D341Med (cell line): ENCODE measurements at places on chromosomes 11 and 22.

DNA sequence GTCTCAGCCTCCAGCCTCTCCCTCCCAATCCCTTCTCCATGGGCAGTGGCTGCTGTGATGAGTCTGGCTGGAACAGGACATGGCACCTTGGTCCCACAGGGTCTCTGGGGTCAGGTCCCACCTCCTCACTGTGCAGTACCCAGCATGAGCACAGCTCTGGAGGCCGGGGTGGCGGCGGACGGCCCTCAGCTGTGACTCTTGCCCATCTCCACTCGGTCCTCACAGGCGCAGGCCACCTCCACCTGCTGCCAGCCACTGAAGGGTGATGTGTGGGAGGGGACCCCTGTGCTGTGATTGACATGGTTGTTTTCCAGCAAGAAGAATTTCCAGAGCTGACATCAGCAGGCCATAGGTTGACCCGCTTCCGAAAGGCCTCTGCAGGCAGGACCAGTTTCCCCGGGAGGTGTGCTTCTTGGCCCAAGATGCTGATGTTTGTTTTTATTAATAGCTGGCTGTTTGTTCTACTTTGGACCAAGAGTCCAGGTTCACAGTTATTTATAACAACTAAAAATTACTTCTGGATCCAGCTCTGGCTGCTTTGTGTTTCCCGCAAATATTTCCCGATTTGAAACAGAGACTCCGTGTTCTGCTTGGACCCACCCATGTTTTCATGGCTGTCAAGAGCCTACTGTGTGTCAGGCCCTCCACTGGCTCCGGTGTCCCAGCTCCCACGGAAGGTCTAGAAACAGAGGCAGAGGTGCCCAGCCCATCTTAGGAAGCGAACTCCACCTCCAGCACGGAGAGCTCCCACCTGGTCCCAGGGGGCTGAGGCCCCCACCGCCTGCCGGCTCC lies 45.7 kb downstream of the SCUBE1 start:
- no peak for DNase-seq

- DNase-seq, result no peak
Observed at GRCh38 chr22:42863349-42863961, 6.4 kb upstream of the ARFGAP3 start.

DNA sequence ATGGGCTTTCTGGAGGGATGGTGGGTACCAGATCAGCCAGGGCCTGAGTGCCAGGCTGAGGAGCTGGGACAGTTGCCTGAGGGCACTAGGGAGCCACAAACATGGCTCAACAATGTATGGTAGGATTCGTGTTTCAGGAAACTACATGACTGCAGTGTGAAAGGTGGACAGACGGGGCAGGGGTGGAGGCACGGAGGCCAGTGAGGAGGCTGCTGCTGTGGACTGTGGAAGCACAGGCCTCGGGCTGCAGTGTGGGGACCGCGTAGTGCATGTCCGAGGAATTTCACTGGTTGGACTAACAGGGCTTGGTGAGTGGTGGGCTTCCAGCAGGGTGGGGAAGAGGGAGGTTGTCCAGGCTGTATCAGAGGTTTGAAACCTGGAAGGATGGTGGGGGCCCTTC lies 7.8 kb downstream of the P2RY2 start:
- DNase-seq, result no peak

GRCh38 chr11:45585205-45585604 lies 80.2 kb downstream of the CHST1 start:
- no peak for DNase-seq

- no peak for DNase-seq
Observed at GRCh38 chr11:66885950-66886440, 29.1 kb downstream of the LRFN4 start.

DNA sequence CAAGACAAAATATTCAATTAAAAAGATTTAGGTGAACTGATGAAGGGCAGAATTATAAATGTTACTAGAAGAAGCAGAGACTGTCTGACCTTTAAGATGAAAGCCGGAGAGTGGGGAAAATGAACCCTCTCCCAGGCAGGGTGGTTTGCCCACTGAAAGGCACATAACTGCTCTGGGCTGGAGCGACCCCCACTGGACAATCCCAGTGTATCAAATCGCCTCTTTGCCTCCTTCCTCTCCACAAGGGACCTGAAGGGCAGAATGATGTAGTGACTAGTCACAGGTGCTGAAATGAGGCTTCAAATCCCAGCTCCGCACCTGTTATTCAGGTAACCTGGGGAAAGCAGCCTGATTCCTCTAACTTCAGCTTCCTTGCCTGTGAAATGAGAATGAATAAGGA lies 69.0 kb downstream of the EFCAB6 start:
- DNase-seq, result no peak

GRCh38 chr11:38019072-38019775 lies 1421.2 kb upstream of the RAG2 start:
- no peak for DNase-seq

- no peak for DNase-seq
Observed at GRCh38 chr22:31056986-31057599, 24.0 kb upstream of the SMTN start.

DNA sequence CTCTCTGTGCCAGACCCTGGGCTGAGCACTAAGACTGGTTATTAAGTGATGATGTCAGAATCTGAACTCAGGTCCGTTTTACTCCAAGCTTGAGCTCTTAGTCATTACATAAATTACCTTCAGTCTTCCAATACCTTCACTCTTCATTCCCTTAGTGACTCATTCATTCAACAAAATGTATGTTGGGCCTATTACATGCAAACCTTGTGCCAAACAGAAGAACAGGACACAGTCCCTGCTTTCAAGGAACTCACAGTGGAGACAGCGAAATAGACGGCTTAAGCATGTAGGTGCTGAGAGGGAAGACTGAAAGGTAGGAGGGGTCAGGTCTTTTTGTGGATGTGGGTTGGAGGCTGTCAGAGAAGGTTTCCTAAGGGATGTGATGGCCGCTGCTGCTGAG lies 3.3 kb downstream of the KCTD14 start:
- DNase-seq, result no peak

DNA sequence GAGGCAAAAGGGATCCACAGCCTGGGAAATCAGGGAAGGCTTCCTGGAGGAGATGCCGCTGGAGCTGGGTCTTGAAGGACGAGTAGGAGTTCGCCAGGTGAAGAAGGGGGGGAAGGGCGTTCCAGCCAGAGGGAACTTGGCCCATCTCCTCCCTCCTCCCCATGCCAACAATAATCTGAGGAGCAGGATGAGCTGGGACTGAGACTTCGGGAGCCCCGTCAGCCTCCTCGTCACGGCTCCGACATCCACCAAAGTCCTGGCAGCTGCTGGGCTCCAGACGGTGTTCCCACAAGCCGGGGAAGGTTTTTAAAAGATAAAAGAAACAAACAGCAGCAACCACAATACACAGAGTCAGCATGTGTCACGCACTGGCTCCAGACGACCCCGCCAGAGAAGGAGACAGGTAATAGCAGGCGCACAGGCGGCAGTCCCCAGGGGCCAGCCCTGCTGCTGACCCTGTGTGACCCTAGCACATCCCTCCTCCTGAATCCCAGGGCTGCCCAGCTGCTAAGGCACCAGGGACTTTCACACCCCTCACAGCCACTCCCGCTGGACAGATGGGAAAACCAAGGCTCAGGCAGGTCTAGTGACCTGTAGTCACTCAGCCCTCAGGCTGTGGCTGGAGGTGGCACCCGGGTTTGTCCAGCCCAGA lies 37.3 kb downstream of the NUP50 start:
- DNase-seq, result no peak

GRCh38 chr22:49239264-49240015 lies 588.2 kb downstream of the BRD1 start:
- DNase-seq, result peak; percentile 8

DNA sequence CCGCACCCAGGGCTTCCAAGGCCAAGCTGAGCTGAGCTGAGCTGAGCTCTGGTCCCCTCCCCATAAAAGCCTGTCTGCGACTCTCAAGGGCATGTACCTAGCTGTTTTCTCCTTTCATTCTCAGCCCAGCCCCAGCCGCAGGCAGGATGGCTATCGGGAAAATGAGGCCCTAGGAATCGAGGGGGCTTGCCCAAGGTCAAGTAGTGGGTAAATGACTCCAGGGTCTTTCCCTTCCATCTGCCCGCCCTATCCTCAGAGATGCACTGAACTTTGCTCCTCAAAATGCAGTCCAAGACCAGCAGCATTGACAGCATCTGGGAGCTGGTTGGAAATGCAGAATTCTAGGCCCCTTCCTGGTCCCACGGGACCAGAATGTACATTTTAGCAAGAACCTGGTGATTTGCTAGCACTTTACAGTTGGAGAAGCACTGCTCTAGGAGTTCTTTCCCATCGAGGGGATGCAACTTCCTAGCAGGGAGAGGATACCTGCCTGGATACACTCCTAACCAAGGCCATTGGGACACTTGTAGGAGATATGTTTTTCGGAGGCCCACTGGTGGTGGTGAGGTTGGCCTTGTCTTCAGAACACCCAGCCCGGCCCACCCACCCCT lies 43.2 kb upstream of the ACCSL start:
- no peak for DNase-seq

- no peak for DNase-seq
Observed at GRCh38 chr11:107953446-107953845, 25.2 kb downstream of the RAB39A start.

DNA sequence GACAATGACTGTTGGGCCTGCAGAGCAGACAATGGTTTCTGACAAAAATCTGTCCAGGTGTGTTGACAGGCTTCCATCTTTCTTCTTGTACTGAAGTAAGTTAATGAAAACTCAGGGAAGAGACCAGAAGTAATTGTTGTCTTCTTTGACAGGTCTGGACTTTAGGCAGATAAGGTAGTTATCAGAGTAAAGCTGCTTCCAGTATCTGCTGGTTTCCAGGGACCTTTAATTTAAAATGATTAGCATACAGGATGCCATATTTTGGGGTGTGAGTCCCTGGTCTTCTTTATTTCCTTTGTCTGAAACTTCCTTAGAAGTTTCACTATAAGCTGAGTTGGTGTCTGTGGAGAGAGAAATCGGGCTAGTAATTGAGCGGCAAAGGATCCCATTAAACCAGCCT lies 1.4 kb downstream of the TMX2 start:
- DNase-seq, result no peak

DNA sequence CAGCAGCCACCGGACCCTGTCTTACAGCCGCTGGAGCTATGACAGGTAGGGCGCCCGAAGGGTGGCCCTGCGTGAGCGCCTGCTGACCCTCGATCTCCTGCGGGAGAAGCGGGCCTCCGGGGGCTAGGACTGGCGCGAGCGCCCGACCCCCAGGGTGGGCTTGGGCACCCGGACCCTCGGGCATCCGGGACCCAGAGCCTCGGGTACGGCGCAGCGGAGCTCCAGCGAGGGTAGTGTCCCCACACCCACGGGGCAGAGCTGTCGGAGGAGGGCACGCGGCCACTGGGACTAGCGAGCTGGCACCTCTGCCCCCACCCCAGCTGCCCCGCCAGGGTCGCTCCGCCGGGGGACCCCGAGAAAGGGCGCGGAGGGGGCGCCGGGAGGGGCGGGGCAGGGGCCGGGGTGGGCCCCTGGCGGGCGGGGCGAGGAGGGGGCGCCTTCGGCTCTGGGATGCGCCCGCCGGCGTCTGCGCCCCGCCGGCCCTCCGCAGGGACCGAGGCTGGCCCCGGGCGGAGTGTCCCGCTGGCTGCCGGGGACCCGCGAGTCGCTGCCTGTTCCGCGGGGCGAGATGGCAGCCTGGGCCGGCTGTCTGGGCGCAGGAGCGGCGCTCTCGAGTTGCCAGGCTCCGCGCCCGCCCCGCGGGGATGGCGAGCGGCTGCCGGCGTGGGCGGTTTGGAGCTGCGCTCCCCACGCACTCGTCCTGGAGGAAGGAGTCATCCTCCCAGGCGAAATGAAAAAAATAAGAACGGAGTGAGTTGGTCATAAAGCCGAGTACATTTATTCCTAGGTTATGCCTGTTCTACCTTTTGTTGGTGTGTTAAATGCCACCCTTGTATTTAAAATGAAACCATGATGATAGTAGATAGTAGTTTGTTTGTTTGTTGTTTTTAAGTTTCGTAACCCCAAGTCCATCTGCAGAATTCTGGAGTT lies 32.4 kb downstream of the EIF3F start:
- peak; percentile 76 for DNase-seq

GRCh38 chr11:77865805-77866204 lies 44.9 kb downstream of the AAMDC start:
- DNase-seq, result no peak

DNA sequence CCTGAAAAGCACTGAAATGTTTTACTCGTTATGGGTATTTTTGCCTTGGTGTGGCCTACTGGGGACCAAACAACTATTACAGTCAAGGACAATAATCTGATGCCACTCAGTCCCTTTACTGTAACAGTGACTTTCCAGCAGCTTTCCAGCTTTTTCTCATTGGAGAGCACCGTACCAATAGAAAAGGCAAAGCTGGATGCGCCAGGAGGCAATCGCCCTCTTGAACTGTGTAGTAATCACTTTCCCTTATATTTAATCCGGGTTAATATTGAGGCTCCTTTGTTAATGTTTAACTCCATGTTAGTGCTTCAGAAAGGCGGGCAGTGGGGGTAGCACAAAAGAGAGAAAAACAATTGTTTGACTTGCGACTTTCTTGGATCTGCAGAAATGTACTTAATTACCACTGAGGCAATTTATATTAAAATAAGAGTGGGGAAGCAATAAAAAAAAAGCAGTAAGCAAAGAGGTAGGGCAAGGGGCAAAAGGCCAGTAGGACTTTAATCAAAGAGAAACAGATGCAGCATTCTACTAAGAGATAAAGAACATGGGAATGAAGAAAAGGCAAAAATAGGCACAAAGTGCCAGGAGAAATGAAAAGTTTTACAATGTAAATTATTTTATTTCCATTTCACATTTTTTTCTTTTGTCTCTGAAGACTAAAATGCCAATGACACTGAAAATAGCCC lies 81.6 kb downstream of the LRRC4C start:
- DNase-seq, result no peak

GRCh38 chr11:14203321-14203720 lies 155.7 kb downstream of the RRAS2 start:
- DNase-seq, result no peak

GRCh38 chr11:68120273-68121066 lies 718 bp downstream of the CHKA start:
- DNase-seq, result peak; percentile 80

GRCh38 chr11:11374358-11375148 lies 21.5 kb upstream of the CSNK2A3 start:
- no peak for DNase-seq

GRCh38 chr22:24796056-24796455 lies 10.0 kb upstream of the SGSM1 start:
- DNase-seq, result no peak

GRCh38 chr22:49515475-49515874 lies 312.2 kb downstream of the BRD1 start:
- no peak for DNase-seq

GRCh38 chr22:27718186-27719035 lies 83.1 kb downstream of the MN1 start:
- DNase-seq, result no peak

DNA sequence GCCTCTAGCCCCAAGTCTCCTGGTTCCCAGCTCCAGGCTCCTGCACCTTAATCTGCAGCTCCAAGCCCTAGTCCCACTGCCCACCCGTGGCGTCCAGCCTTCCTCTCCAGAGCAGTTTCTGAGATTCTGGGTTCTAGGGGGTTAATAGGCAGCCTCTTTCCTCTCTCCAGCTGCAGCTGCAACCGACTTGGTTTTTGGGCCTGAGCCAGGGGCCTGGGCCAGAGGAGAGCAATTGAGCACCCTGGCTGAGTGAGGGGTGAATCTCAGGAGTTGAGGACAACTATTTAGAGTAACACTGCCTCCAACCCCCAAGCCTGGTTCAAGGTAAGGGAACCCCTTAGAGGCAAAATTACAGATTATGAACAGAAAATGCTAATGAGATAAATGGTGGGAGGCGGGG lies 9.0 kb upstream of the CHRM1 start:
- DNase-seq, result no peak

- DNase-seq, result peak; percentile 94
Observed at GRCh38 chr11:120335908-120336640, at the start of gene ARHGEF12. ARHGEF12 (plus strand) TSS chr11:120336413; CDS start chr11:120337244, 831 bp downstream.

- no peak for DNase-seq
Observed at GRCh38 chr11:58757439-58757838, 25.7 kb upstream of the GLYAT start.

GRCh38 chr22:50485221-50486131 lies 1.2 kb upstream of the MIOX start:
- no peak for DNase-seq
